Lung (tissue), 17 donors: ENCODE measurements at places on chromosomes 7 and 10. TPM values are rescaled to one million over a fixed set of nuclear protein-coding genes. Genes with fewer than 3 reads are reported as not detected.

GRCh38 chr10:96257944-96258343 is 13.4 kb downstream of the BLNK start:
- no peaks in the 10 kb centered on the region for H3K36me3 ChIP-seq
- DNase-seq = peak; percentile 83
- H3K27ac ChIP-seq = no peak overlapping the region
- no peak overlapping the region for H3K4me3 ChIP-seq
- no peaks in the 10 kb centered on the region for H3K27me3 ChIP-seq
- no peaks in the 10 kb centered on the region for H3K4me1 ChIP-seq

GRCh38 chr7:90749774-90750173 is 153.7 kb downstream of the CDK14 start:
- no peak overlapping the region for H3K27ac ChIP-seq
- no peaks in the 10 kb centered on the region for H3K4me1 ChIP-seq
- H3K27me3 ChIP-seq = no peaks in the 10 kb centered on the region
- peaks cover 3% of the 10 kb centered on the region for H3K36me3 ChIP-seq
- no peak overlapping the region for H3K4me3 ChIP-seq

- H3K36me3 ChIP-seq = no peaks in the 10 kb centered on the region
- peaks cover 2% of the 10 kb centered on the region for H3K4me1 ChIP-seq
- no peaks in the 10 kb centered on the region for H3K27me3 ChIP-seq
- no peak overlapping the region for H3K27ac ChIP-seq
- H3K4me3 ChIP-seq = no peak overlapping the region
Measured at GRCh38 chr7:27346531-27347275, 104.1 kb downstream of the EVX1 start.

DNA sequence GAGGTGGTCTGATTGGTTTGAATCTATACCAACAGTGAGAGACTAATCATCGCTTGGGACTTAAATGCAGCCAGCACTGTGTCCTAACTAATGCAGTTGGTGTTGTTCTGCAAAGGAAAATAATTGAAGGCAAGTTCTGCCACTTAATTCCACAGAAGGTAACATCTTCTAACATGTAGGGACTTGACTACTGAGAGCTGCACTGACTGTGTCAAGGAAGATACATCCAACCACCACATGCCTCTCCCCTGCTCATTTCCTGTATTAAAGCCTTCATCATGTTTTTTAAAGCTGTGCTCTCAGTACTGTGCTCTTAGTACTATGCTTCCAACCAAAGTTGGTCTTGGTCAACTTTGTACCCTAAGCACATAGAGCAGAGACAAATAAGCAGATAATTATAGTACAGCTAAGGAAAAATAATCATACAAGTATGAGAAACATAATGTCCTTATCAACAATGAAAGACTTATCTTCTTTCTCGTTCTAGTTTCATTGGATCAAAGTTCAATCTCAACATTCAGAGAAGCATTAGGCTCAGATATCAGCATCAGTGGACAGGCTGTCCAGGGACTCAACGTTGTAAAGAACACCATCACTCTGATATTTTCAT is 2.8 kb upstream of the CYP3A4 start:
- H3K27me3 ChIP-seq = no peaks in the 10 kb centered on the region
- no peaks in the 10 kb centered on the region for H3K4me1 ChIP-seq
- no peaks in the 10 kb centered on the region for H3K36me3 ChIP-seq
- no peak overlapping the region for H3K27ac ChIP-seq
- H3K4me3 ChIP-seq = no peak overlapping the region

GRCh38 chr7:159152816-159153215 is 8.1 kb upstream of the VIPR2 start:
- no peak for DNase-seq
- H3K27me3 ChIP-seq = no peaks in the 10 kb centered on the region
- no peak overlapping the region for H3K4me3 ChIP-seq
- no peaks in the 10 kb centered on the region for H3K36me3 ChIP-seq
- no peak overlapping the region for H3K27ac ChIP-seq
- no peaks in the 10 kb centered on the region for H3K4me1 ChIP-seq

- H3K27me3 ChIP-seq = no peaks in the 10 kb centered on the region
- no peak overlapping the region for H3K4me3 ChIP-seq
- no peak overlapping the region for H3K27ac ChIP-seq
Measured at GRCh38 chr10:124603376-124604213, 140.6 kb downstream of the FAM53B start.

- peaks cover 22% of the 10 kb centered on the region for H3K36me3 ChIP-seq
- no peak overlapping the region for H3K4me3 ChIP-seq
- no peak overlapping the region for H3K27ac ChIP-seq
- DNase-seq = no peak
Measured at GRCh38 chr10:391305-391704, 256.1 kb downstream of the ZMYND11 start.

ZNF736 gene
- total RNA-seq = 31.6 TPM

SFRP5 gene
- total RNA-seq = 2.4 TPM

MSMB gene
- 0.64 TPM for total RNA-seq

PIP gene
- 37.1 TPM for total RNA-seq
